Activated gamma-delta T cell (primary cell): ENCODE measurements at places on chromosomes 3 and 15.
A peak's percentile ranks its signal among the peaks of the same experiment; 100 is the strongest.

- no peak for DNase-seq
These were observed 23.8 kb upstream of the CORO2B start for GRCh38 chr15:68554721-68555678.

- DNase-seq: no peak
These were observed 7.7 kb downstream of the PLD1 start for GRCh38 chr3:171802590-171802956.

DNA sequence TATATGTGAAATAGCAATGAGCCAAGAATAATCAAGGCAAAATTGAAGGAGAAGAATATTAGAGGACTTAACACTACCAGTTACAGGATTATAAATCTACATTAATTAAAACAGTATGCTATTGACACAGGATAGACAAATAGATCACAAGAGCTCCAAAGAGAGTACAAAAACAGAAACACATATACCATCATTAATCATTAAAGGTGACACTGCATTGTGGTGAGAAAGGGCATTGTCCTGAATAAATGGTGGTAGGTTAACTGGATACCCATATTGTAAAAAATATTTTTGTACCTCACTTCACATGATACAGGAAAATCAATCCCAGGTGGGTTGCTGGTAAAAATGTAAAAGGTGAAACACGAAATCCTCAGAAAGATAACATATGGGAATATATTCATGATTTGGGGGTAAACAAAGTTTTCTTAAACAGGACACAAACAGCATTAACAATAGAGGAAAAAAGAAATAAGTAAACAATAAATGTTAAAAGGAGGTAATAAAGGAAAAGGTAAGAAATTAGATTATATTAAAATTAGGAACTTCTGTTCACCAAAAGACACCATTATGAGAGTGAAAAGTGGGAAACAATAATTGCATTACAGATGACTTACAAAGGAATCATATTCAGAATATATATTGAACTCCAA lies 145.2 kb downstream of the THRB start:
- no peak for DNase-seq

GRCh38 chr15:79116771-79117170 lies 26.2 kb upstream of the RASGRF1 start:
- no peak for DNase-seq

- no peak for DNase-seq
These were observed 46.1 kb downstream of the CACNA2D3 start for GRCh38 chr3:54168451-54168850.

DNA sequence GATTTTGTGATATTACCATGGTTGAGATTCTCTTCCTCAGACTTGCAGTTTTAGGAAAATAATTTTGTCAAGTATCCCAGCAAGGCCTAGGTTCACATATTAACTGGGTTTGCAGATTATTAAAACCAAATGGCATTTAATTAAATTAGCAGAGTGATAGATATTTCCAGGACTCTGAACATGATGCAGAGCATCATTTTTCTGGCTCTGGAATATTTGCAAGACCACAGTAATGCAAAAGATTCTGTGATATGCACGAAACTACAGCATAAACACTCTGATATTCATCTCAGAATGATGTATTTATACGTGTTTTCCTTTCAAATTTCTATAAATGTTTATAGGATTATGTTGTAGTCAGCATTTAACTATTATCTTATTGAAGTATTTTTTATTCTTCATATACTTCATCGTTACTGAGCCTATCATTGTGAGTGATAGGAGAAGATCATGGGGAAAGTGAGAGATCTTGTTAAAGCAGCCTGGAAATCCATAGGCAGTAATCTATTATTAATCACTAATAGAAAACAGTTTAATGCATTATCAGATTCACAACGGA lies 1245.6 kb downstream of the OTOL1 start:
- no peak for DNase-seq

DNA sequence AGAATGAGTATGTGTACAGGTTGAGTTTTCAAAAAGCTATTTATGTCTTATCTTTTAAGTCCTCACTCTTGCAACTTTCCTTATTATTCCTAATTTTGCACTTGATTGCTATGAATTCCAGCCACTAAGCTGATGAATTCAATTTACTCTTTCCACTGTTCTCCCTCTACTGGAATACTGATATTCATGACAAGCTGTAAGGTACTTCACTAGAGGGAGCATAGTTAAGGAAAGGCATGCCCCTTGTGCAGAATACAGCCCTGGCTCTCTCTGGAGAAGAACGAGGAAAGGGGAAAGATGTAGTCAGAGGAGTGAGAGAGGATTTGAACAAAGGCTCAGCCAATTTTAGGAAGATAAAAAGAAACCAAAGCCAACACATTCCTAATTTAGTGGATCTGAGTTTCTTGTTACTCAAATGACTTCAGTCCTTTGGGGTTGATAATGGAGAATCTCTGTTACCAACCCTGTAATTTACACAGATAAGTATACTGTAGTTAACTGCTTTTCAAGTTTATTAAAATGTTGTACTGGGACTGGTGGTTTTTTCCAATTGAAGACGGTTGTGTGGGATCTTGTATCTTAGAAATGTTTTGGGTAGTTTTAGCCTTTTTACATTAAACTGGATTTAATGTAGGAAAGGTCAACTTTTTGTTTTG lies 4.0 kb downstream of the SCAANT1 start:
- no peak for DNase-seq

DNA sequence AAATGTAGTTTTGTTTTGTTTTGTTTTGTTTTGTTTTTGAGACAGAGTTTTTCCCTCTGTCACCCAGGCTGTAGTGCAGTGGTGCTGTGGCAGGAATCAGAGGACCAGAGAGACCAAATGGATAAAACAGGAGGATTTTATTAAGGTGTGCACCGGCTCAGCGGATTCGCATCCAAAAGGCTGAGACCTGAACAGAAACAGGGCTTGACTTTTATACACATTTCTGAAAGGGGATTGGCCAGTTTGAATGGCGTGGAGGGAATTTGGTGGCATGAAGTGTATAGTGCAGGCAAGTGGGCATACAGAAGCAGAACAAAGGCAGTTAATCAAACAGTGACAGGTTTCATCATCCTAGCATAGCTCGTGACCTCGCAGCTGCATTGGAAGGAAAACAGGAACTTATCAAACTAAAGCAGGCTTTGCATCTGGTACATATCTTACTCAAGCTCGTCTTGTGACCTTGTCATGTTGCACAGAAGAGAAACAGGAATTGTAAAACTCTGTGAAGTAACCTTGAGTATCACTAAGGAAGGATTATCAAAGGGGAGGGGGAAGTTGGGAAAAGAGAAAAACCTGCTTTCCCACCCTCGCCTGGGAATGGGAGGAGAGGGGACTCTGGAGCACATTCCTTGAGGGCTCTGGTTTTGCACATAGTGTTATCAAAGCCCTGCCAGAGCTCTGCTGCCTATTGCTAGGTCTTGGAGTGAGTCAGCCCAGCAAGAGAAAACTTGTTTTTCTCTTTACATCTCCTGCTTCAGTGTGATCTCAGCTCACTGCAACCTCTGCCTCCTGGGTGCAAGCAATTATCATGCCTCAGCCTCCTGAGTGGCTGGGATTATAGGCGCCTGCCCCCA lies 38.5 kb downstream of the C3orf62 start:
- no peak for DNase-seq

- no peak for DNase-seq
These were observed 7.4 kb downstream of the SPICE1 start for GRCh38 chr3:113507501-113508067.

DNA sequence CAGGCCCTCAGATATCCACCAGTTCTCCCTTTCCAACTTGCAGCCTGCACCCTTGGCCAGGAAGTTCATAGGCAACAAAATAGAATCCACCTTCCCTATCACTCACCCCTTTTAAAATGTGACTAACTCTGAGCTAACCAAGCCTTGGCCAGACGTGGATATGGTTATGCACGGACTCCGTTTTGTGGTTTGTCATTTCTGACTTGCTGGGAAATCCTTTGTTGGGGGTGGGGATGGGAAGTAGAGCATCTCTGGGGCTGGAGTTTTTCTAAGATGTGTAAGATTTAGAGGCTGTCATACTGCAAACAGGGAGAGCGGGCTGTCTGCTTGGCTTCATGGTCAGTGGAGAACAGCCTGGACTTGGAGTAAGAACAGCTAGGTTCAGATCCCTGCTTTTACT lies 62.6 kb downstream of the SMAD3 start:
- DNase-seq: no peak

GRCh38 chr3:150300388-150300787 lies 107.7 kb upstream of the TSC22D2 start:
- no peak for DNase-seq

GRCh38 chr3:184598574-184598927 lies 37.0 kb downstream of the EPHB3 start:
- no peak for DNase-seq

DNA sequence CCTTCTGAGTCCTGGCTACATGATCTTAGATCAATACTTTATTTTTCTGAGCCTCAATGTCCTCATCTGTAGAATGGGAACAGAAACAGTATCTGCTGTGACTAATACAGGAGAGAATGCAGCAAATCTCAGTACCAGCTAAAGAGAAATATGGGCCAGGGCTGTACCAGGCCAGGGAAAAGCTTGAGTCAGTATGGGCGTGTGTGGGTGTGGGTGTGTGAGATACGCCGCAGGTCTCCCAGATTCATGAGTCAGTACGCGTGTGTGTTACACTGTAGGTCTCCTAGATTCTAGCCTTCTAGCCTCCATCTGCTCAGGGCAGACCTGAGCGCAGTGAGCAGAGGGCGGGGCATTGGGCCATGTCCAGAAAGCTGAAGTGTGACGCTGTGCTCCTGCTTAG lies 15.2 kb downstream of the GNAI2 start:
- DNase-seq: no peak

DNA sequence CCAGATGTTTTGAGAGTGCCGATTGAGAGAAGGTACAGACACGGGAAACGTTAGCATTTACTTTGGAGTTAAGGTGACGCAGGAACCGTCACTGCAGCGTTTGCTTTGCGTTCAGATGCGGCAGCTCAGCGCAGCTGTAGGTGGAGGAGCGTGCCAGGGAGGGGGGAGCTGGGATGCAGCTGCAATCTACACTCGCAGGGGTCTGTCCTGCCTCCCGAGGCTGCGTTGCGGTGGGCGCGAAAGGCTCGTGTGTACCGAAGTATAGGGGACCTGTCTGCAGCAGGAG lies 425 bp upstream of the FYTTD1 start:
- DNase-seq: no peak

- no peak for DNase-seq
These were observed 675.1 kb downstream of the SQOR start for GRCh38 chr15:46309914-46310313.

GRCh38 chr3:13472286-13472685 lies 7.8 kb upstream of the HDAC11 start:
- no peak for DNase-seq

- DNase-seq: no peak
These were observed 36.7 kb upstream of the ZBTB38 start for GRCh38 chr3:141331377-141332318.

- DNase-seq: no peak
These were observed 52.8 kb upstream of the SLC9A9 start for GRCh38 chr3:143901105-143901504.

GRCh38 chr3:105385819-105386508 lies 19.3 kb downstream of the ALCAM start:
- DNase-seq: no peak

DNA sequence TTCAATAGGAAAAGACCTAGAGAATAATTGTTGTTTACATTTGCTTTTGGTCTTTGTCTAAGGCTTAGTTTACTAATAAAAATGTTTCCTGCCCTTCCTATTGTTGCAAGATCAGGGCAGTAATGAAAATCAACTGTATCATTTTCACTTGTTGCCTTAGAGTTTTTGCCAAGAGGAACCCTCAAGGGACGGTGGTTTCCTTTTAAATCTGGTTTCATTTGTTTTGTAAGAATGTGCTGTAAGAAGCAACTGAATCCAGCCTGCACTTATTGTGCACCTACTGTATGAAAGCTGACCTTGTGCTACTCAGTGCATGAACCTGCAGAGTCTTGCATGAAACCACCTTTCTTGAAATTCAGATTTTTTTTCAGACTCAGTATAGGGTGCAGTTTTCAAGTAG lies 5.3 kb downstream of the IGF1R start:
- no peak for DNase-seq

GRCh38 chr3:117914540-117915100 lies 1120.0 kb downstream of the IGSF11 start:
- no peak for DNase-seq

DNA sequence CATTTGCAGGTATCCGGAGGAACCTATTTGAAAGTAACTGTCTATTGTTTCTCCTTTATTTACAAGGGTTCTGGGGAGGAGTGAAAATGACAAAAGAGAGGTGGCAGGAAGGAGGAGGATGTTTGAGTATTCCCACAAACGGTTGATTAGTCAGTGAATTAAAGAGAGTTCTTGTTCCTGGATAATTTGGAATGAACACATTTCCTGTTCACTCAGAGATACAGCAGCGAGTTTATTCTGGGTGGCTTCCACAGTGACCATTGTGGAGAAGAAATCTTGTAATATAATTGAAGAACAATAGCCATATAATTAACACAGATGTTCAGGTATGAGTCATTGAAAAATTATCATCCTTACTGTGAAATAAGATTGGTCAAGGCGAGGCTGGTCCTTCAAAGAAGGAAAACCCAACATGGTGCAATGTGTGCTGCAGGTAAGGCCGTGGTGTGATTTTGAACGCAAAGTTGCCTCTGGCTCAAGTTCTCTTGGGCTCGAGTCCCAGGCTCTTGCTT lies 77.3 kb downstream of the NFKBIZ start:
- no peak for DNase-seq

GRCh38 chr15:94273826-94274225 lies 42.5 kb downstream of the MCTP2 start:
- no peak for DNase-seq

GRCh38 chr3:155391104-155391503 lies 97.6 kb upstream of the STRIT1 start:
- DNase-seq: no peak

- DNase-seq: no peak
These were observed 550.4 kb upstream of the ARPP21 start for GRCh38 chr3:35088943-35089342.

DNA sequence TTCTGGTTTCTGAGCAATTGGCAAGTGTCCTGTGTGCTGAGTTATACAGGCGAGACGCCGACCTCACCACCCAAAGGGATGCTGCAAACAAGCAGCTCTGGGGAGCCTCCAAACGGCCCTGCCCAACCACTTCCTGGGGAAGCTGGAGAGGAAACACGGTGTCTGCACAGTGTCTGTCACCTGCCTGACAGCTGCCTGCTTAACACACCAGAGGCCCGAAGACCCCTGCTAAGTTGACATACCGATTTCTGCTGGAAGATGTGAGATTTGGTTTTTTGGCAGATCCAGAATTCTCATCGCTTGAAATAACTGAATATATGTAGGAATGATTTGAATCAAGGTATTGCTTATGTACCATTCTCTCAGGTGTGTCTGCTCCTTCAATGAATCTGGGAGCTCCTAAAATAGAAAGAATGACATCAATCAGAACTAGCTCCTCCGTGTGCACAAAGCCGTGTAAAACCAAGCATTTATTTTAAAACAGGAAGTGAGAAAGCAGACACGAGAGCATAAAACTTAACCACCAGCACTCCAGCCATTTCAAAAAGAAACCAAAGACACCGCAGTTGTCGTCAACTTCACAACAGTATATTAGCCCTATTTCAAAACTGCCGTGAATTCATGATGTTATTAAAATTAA lies 27.2 kb downstream of the LRRC2 start:
- DNase-seq: peak; percentile 34

GRCh38 chr3:22893644-22894325 lies 309.3 kb upstream of the UBE2E2 start:
- no peak for DNase-seq

- DNase-seq: no peak
These were observed 11.4 kb upstream of the SH3GL3 start for GRCh38 chr15:83435782-83436181.
